ENCODE measurements at places on chromosomes 11 and 22.
A peak's percentile ranks its signal among the peaks of the same experiment; 100 is the strongest.

GRCh38 chr22:45608763-45609180 lies 62.9 kb upstream of the ATXN10 start:
- DNase-seq = peak; percentile 95

GRCh38 chr11:48105096-48105990 lies 111.3 kb upstream of the OR4B1 start:
- DNase-seq = no peak

DNA sequence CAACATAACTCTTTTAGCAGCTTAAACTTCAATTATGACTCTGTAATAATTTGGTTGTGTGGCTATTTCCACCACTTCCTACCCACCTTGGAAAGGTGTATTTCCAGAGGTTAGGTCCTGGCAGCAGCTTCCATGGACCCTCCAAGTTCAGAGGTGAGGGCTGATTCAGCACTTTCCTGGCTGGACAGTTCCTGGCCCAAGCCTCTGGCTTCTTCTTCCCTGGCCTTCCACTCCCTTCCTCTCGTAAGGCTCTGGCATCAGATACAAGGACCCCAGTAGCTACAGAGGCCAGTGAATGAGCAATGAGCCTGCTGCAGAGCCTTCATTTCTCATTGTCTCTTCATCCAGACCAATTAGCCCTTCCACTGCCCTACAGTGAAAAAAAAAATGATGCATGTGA lies 98.1 kb upstream of the KIRREL3 start:
- DNase-seq = no peak

- DNase-seq = no peak
Observed at GRCh38 chr11:86625981-86626380, 46.4 kb downstream of the ME3 start.

- DNase-seq = no peak
Observed at GRCh38 chr22:50581950-50582492, 628 bp downstream of the CHKB start.

DNA sequence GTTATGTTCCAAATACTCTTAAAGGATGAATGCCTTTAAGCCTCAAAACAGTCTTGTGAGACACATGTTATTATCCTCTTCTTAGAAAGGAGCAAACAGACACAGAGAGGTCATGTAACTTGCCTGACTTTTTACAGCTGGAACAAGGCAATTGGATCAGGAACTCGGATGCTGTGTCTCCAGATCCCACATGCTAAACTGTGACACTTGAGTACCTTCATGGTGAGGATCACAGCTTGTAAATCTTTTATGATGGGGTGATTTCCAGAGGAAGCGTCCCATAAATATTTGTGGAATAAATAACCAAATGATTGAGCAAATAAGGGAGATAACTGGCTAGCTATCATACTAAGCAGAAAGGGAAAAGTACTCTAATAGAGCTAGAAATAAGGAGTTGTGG lies 171.2 kb downstream of the C11orf91 start:
- no peak for DNase-seq

GRCh38 chr11:122791411-122791810 lies 46.9 kb upstream of the CRTAM start:
- DNase-seq = peak; percentile 61

GRCh38 chr11:7905961-7906429 lies 25.1 kb downstream of the OR10A6 start:
- peak; percentile 54 for DNase-seq

DNA sequence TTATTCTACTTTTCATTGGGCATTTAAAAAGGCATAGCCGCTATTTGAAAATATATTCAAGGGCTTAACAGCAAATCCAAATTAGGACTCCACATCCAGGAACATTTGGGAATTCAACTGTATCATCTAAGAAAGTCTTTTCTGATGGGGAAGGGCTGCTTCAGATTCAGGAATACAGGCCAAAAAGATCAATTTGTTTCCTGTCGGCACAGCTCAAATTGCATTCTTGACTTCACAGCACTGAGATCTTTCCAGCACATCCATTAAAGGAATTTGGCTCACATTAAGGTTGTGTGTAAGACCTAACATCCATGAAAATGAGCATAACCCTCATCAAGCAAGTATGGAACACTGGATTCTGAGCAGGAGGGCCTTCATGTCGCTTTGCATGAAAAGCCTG lies 1169.5 kb upstream of the CCDC90B start:
- no peak for DNase-seq

DNA sequence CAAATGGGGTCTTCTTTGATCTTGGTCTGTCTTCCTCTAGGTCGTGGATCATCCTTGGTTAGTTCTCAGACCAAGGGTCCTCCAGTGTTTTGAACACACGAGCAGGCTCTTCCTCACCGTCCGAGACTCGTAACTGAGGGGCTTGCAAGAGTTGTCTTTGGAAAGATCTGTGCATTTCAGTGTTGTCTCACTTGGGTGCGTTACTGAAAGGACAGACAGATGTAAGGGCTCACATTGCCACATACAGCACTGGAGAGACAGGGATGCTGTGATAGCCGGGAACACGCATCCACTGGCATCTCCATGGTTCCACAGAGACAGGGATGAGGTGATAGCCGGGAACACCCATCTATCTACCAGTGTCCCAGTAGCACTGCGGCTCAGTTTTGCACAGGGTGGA lies 15.7 kb downstream of the GLB1L2 start:
- DNase-seq = no peak

- no peak for DNase-seq
Observed at GRCh38 chr22:31899669-31900068, 44.7 kb upstream of the YWHAH start.

DNA sequence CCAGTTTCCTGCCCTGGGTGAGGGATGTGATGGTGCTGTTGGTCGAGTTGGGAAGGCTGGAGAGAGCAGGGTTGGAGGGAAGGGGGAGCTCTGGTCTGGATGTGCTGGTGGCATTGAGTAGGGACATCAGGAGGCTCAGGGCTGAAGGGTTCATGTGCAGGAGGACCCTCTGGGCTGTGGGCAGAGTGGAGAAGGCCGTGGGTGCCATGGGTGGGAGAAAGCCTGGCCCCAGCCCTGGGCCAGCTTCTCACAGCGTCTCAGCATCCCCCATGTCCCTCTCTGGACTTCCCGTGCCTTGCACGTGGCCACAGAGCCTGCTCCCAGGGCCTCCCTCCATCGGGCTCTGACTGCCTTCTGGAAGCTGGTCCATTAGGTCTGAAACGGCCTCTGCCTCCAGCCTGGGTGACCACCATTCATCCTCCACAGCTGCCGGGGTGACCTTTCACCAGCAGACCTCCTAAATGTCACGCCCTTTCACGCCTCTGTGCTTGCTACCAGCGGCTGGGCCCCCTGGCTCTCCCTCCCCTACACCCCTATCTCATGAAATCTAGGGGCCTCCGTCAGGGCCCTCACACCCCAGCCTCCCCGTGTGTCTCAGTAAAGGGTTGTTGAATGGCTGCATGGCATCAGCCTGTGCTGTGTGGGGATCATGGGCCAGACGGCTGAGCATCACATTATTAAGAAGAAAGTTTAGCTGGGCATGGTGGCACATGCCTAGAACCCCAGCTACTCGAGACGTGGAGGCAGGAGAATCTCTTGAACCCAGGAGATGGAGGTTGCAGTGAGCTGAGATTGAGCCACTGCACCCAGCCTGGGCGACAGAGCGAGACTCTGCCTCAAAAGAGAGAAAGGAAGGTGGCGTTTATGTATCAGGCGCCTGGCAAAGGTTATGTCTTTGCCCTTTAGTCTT lies 25.5 kb downstream of the MYO7A start:
- DNase-seq = no peak

DNA sequence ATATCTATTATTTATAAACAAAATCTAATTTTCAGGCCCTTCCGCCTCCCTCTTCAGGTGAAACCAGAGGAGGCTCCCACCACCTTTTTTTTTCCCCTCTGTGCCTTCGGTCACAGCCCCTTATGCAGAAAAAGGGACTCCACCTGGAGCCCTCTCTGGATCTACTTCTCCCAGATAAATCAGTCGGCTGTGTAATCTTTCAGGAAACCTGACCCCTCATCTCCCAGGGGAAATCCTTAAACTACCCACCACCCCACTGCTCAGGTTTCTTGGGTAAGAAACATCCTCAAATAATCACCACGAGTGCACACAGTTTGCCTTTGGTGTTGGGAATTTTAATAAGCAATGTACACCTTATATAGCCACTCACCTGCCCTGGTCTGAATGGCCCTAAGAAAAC lies 104.2 kb downstream of the NAV2 start:
- DNase-seq = no peak

- no peak for DNase-seq
Observed at GRCh38 chr11:122033631-122034030, 82.4 kb downstream of the BLID start.

DNA sequence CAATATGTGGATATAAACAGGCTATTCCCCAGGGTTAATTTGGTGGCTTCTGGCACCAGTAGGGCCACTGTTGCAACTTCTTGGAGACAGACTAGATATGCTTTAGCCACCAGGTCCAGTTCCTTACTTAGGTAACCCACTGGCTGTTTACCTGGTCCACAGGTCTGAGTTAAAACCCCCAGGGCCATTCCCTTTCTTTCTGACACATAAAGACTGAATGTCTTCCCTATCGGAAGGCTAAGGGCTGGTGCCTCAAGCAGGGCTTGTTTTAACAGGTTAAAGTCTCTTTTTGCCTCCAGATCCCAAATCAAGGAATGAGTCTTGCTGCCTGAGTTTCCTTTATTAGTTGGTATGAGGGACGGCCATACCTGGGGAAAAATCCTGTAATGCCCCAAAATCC lies 1052.7 kb upstream of the CNTN5 start:
- no peak for DNase-seq

GRCh38 chr11:43975629-43976028 lies 33.2 kb downstream of the C11orf96 start:
- no peak for DNase-seq

DNA sequence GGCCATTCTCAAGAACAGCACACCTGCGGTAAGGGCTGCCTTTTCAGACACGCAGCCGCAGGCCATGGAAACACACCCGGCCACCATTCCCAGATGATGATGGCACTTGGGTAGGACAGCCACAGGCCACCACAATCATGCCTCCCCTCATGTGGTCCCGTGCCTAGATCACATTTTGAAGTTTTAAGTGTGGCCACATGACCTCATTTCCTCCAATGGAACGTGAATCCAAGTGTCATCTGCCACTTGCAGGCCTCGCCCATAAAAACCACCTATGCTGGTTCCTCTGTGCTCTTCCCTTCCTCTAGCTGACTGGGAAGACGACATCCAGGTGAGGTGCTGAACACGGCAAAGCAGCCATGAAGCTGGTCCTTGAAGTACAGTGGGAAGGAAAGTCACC lies 44.6 kb upstream of the SLC25A1 start:
- no peak for DNase-seq

DNA sequence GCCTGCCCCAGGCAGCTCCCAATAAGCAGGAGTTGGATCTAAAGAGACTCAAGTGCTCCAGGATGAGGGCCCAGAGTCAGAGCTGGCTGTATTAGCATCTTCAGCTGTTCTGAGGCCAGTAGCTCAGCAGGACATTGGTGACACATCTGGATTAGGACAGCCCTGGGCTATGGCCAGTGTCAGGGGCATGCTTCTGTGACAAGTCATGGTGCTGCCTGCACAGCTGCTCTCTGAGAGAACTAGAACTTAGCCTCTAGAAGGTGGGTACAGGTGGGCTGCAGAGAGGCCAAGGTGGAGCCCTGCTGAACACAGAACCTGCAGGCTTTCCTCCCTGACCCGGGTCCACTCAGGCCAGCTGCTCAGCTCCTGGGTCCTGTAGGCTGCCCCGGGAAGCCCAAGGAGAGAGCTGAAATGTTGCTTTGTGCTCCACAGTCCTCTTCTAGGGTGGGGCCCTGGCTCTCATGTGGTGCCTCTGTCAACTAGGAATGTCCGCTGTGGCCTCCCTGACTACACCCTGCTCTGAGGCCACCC lies 426.9 kb downstream of the SOX6 start:
- no peak for DNase-seq

GRCh38 chr11:95585069-95585751 lies 204.4 kb downstream of the FAM76B start:
- peak; percentile 21 for DNase-seq

DNA sequence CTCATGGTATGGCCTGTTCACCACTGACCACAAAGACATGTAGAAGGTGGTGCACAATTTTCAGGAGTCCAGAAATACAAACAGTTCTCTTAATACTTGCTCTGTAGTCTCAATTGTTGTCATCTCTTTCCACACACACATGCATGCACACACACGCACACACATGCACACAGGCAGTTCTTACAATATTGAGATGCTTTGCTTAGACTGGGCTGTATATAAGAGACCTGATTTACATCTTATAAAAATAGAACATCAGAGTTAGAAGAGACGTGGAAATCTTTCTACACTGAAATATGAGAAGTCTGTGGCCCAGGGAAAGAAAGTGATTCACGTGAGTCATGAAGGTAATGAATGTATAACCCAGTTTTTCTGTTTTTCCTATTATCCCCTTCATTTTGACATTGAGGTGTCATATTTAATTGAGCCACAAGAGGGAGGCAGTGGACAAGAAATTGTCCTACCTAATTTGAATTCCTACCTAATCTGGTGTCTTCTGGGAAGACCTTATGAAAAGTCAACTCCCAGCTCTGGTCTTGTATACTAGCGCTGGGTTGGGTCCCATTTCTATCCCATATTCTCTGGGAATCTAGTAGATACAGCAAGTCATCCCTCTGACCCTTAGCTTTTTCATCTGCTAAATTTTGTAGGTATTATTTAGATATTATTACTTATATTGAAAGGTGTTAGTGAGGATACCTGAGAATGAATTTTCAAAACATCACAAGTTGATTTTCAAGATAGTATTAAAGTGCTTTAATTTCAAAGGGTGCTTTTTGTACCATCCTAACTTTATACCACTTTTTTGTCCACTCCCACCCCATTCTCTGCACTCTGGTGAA lies 14.9 kb upstream of the MS4A4A start:
- peak; percentile 41 for DNase-seq

DNA sequence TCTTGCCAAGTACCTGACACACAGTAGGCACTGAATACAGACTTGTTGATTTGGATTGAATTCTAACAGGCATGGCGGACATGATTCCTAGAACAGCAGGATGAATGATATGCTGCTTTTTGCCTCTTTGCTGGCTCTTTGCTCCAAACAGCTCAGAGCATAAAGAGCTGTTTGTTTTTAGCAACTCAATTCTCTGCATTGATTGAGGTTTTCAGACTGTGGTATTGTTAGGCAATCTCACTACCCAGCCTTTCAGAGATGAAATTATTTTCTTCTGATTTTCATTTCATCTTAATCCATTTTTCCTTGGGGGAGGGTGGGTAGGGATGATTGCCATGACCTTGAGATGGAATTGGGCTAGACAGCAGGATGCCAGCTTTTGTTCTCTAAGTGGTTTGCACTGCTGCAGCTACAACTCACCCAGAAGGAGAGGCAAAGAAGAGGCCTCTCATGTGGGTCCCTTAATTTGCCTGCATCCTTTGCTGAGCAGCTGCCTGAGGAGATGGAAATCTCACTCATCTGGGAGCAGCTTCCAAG lies 20.5 kb downstream of the COA4 start:
- DNase-seq = no peak

GRCh38 chr11:93166194-93166593 lies 31.6 kb downstream of the SLC36A4 start:
- no peak for DNase-seq

DNA sequence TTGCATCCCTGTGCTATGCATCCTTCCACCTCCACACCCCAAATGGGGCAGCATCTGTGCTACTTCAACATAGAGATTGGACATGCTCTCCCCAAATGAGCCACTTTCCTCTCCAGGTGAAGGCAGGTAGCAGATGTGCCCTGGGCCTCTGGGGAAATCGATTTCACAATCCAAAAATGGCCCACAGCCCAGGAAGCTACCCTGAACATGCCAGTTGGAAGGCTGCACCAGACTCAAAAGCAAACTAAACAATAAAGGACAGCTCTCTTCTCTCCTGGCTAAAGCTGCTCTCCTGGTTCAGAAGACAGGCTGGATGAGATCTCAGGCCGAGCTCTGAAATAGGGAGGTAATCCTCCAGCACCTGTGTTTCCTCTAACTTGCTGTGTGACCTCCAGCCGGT lies 19.7 kb downstream of the ISX start:
- no peak for DNase-seq

GRCh38 chr11:64747961-64748665 lies 4.2 kb upstream of the RASGRP2 start:
- DNase-seq = no peak

Measured in renal cortical epithelial cell (primary cell).